Hematopoietic multipotent progenitor cell treated with erythropoietin and hydrocortisone succinate and interleukin-3 and kit ligand, for 4 days (in vitro differentiated cells): ENCODE measurements at places on chromosomes 13 and 19.

DNA sequence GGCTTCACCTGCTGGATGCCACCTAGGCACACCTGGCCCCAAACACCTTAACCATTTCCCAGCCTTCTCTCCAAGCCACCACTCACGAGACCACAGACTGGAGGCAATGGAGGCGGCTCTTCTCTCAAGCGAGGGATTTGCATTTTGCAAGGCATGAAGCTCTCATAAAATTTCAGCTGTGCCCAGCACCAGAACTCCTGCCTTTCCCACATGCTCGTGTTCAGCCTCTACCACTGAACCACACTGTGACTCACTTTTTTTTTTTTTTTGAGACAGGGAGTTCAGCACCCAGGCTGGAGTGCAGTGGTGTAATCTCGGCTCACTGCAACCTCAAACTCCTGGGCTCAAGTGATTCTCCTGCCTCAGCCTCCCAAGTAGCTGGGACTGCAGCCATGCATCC is 10.6 kb downstream of the NANOS3 start:
- no peak for DNase-seq

- no peak for DNase-seq
Observed at GRCh38 chr19:51002089-51002532, 707 bp upstream of the KLK8 start.

- DNase-seq = no peak
Observed at GRCh38 chr13:50011461-50011860, 3.8 kb upstream of the KCNRG start.

- no peak for DNase-seq
Observed at GRCh38 chr19:18745012-18745735, 45.9 kb downstream of the COMP start.

DNA sequence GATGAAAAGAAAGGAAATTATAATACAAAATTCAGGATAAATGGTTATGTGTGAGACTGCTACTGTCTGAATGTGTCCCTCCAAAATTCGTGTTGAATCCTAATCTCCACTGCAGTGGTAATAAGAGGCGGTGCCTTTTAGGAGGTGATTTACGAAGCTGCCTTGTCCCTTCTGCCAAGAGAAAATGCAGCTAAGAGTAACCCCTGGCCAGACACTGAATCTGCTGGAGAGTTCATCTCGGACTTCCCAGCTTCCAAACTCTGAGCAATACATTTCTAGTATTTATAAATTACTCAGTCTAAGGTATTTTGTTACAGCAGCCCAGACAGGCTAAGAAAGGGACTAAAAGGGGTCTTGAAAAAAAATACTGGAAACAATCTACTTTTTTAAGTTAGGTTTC is 152.6 kb downstream of the KLF12 start:
- no peak for DNase-seq

DNA sequence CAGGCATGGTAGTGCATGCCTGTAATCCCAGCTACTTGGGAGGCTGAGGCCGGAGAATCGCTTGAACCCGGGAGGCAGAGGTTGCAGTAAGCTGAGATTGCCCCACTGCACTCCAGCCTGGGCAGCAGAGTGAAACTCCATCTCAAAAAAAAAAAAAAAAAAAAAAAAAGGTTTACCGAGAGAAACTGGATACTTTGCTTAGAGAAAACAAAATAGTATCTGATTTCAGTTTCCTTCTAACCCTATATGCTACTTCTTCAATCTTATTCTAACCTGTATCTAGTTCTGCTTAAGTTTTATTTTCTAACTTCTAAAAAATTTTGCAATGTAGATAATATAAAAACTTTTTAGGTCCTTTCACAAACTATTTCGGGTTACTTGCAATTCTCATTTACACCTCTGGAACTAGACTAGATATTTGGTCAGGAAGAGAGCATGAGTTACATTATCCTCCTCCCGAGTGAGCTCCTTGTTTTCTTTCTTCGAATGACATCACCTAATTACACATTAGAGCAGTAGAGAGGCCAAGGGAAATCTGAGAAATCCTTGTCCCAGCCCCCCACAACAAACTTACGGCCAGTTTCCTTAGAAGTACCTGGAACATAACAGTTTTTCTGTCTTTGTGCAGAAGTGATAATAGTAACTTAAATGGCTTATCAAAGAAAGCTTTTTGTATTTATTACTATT is 128.9 kb downstream of the B3GLCT start:
- no peak for DNase-seq

DNA sequence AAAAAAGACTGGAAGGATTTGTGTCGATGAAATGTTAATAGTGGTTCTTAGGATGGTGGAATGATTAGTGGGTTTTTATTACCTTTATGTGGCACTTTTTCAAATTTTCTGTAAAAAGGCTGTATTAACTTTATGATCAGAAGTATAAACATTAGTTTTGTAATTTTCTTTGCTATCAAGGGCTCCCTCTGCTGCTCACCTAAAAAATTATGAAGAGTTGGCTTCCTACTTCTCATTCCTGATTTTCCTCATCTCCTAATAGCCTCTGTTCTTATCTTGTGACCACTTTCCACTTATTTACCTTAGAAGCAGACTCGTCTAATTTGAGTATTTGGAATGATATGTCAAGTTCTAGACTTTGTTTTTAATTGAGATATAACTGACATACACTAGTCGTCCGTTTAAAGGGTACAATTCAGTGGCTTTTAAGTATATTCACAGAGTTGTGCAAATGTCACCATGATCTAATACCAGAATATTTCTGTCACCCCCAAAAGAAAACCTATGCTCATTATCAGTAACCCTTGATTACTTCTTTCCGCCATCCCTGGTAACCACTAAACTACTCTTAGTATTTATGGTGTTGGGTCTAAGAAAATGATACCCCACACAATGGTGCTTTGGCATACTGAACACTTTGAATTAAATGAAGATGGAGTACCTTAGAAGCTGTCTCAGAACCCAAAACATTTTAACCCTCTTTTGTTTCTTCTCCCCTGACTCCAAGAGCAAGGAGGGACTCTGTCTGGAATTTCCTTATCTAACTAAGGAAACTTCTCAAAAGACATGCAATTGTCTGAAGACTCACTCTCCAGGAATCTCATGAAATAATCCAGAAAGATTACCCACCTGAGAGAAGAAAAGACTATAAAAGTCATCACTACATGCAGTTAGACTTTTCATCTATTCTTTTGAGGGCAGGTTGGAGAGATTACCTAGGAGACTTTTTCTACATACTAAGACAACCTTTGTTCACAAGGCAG is 311.3 kb downstream of the DLEU7 start:
- peak; percentile 46 for DNase-seq

- DNase-seq = no peak
Observed at GRCh38 chr19:40281381-40282208, 3.5 kb downstream of the AKT2 start.

DNA sequence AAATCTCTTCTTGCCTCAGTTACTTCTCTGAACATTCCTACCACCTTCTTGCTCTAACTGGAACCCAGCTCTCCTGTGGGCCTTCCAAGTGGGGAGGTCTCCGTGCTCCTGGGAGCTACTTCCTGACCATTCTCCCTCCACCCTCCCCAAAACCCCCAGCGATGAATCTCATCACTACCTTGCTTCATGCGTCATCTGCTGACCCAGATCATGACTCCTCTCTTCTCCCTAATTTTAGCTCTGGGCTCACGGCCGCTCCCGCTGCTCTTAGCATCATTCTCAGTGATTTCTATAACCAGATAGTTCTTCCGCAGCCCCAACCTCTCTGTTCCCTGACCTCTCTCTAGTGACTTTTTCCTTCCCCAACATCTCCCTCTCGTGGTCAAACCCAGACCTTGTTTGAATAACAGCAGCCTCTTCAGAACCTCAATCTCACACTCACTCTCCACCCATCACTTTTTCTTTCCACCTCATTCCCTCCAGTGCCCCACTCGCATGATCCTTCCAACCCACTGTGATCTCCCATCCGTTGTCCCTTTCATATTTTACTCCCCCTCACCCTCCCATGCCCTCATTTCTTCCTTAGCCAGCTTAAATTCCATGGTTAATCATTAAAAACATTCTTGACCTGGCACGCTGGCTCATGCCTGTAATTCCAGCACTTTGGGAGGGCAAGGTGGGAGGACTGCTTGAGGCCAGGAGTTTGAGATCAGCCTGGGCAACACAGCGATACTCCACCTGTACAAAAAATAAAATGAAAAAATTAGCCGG is 21.8 kb downstream of the MRPS12 start:
- DNase-seq = peak; percentile 88

DNA sequence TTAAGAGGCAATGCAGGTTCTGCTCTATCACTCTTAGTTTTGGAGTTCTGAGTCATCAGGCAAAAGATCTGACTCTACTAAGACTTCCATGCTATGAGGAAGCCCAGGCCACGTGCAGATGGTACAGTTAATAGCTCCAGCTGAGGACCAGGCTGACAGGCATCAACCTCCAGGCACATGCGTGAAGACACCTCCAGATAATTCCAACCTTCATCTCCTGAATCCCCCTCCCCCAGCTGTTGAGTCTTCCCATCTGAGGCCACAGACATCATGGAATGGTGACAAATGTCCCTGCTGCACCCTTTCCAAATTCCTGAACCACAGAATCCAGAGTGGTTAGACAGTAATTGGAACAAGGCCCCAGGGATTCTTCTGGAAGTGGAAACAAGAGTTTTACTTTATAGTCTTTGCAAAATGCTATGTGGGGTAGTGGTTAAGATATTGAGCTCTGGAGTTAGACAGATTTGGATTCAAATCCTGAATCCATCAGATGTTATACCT is 183.8 kb downstream of the KLF5 start:
- no peak for DNase-seq

DNA sequence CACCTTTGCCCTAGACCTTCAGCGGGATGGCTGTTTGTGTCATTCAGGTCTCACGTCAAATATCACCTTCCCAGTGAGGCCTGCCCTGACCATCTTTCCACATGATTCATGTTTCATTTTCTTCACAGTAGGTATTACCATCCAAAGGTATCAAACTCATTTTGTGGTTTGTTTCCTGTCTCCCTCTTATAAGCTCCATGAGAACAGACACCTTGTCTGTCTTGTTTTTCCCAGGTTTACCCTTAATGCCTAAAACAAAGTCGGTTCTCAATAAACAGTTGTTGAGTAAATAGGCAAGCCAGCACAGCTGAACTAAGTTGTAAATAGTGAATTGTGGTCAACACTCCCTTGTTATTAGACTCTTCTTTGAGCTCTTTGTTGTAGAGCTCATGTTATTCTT is 122.6 kb upstream of the GJB6 start:
- DNase-seq = no peak

- DNase-seq = peak; percentile 83
Observed at GRCh38 chr19:55146078-55146704, 2.8 kb downstream of the TNNT1 start.

DNA sequence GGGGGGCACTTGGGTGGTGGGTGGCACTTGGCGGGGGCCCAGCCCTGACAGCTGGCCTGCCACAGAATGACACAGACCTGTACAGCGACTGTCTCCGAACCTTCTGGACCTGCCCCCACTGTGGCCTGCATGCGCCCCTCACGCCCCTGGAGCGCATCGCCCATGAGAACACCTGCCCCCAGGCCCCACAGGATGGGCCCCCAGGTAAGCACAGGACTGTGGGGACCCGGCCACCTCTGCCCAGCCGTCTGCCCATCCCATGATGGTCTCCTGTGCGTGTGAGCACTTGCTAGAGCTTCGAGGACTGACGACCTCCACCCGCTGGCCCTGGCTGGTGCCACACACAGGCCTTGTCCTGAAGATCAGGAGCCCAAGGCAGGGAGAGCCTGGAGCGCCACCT is 32.0 kb downstream of the DHX34 start:
- no peak for DNase-seq

GRCh38 chr13:107457686-107458085 is 757.6 kb downstream of the LIG4 start:
- DNase-seq = no peak

DNA sequence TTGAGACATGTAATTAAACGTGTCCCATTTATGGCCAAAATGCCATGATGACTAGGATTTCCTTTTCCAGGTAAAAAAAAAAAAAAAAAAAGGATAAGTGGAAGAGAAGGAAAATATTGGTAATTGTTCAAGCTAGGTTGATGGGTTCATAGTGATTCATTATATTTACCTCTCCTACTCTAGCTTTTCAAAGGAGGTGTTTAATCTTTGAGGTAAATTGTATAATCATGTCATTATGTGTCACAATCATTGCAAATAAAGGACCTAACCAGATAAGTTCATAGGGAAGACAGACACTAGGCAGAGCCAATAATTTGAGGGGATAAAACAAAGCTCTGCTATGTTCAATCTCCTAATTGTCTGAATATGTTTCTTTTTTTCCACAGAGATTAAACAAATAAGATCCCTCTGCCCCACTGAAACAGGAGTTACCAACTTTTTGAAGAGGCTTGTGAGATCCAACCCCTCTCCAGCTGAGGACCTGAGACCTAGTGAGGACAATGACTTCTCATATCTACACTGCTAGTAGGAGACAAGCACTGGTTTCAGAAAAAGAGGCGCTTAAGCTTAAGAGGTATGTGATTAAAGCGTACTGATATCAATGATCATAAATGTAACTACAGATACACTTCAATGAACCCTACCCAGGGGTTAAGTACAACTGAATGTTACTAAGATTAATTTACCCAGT is 61.4 kb downstream of the USP12 start:
- DNase-seq = no peak

- peak; percentile 25 for DNase-seq
Observed at GRCh38 chr13:102657630-102658029, 37.2 kb downstream of the METTL21C start.

DNA sequence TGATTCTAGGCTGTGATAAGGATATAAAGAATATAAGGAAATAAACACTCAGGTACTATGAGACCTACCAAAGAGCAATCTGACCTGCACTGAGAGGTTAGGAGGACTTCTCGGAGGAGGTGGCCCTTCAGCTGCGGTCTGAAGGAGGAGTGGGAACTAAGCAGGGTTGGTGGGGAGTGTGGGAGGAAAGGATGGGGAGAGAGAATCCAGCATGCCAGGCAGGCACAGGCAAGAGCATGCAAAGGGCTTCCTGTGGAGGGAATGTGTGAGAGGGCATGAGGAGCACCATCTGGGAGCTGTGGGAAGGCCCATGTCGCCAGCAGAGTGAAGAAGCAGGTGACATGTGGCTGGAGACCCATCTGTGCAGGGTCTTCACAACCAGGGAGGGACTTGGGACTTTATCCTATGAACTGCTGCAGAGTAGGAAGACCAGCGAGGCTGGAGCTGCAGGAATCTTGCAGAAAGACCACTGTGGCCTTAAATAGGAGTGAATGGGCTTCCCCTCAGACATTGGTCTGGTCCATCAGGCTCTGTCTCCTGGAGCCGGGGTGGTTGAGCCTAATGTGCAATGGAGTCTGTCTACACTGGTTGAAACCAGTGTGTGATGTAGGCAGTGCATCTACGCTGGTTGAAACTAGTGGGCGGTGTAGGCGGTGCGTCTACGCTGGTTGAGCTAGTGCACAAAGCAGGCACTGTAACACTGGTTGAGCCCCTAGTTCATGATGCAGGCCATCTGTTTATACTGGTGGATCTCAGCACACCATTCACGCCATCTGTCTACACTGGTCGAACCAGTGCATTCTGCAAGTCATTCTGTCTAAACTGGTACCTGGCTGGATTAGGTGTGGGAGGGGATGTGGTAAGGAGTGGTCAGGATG is 6.4 kb downstream of the CHST8 start:
- DNase-seq = no peak

DNA sequence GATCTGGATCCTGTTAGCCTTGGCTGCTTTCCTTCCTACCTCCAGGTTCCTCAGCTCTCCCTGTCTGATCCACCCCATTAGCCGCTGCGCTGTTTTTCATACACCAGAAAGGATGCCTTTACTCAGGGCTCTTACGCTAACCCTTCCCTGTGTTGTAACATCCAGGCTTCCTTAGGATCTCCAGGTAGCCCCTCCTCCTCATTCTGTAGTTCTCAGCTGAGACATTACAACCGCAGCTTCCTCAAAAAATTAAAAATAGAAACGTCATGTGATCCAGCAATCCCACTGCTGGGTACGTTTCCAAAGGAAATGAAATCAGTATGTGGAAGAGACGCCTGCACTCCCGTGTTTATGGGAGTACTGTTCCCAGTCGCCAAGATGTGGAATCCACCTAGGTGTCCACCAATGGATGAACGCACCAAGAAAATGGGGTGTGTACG is 18.4 kb upstream of the MYADM start:
- DNase-seq = peak; percentile 26
